ENCODE measurements at places on chromosomes 6 and 20. TPM values are rescaled to one million over a fixed set of nuclear protein-coding genes. Genes with fewer than 3 reads are reported as not detected.
A peak's percentile ranks its signal among the peaks of the same experiment; 100 is the strongest.

- DNase-seq: no peak
Measured at GRCh38 chr20:48474022-48474421, 353.8 kb downstream of the PREX1 start.

DNA sequence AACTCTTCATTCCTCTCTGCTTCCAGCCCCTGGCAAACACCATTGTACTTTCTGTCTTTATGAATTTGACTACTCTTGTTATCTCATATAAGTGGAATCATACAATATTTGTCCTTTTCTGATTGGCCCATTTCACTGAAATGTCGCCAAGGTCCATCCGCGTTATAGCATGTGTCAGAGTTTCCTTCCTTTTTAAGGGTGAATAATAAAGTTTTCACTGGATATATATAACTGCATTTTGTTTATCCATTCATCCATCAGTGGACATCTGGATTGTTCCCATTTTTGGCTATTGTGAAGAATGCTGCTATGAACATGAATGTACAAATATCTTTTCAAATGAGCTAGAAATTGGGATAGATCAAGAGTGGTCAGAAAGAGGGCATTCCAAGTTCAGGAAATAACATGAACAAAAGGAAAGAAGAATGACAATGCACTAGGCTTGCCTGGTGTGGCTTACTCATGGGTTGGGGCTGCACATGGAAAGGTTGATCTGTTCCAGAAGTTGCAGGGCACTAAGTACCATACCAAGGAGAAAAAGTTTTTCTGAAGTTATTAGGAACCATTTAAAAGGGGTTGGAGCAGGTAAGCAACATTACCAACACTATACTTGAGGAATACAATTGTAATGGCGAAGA, 10.0 kb upstream of the L3MBTL3 start:
- no peak for DNase-seq

DNA sequence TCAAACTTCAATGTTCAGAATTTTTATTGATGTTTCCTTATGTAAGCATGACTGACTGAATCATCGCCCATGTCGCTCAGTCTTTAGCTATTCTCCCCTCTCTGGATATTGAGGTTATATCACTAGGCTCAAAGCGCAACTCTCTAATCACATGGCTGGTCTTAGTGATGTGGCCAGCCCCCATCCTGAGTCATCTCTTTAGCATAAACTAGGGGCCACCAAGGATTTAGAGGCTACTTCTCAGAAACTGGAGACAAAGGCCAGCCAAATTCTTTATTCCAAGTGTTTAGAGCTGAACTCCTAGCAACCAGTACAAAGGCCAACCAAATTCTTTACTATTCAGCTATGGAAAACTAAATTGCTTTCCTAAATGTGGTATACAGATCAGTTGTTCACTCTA, 61.4 kb downstream of the FAM135A start:
- no peak for DNase-seq

DNA sequence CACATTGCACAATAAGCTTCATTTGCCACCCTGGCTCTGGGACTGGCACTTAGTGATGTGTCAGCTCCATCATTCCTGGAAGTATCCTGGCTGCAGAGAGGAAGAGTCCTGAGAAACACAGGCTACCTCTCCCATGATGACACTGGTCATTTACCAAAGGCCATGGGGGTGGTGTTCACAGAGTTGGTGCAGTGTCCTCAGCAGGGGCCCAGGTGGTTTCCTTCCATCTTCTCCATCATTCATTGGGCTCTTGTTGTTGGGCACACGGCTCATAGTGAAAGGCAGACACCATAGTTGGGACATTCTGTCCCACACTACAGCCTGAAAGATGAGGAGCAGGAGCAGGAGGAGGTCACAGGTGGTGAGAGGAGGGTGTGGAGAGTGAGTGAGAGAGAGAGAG, 15.8 kb upstream of the CST1 start:
- no peak for DNase-seq

GRCh38 chr20:47150403-47151152, 205.9 kb downstream of the ZMYND8 start:
- no peak for DNase-seq

DNA sequence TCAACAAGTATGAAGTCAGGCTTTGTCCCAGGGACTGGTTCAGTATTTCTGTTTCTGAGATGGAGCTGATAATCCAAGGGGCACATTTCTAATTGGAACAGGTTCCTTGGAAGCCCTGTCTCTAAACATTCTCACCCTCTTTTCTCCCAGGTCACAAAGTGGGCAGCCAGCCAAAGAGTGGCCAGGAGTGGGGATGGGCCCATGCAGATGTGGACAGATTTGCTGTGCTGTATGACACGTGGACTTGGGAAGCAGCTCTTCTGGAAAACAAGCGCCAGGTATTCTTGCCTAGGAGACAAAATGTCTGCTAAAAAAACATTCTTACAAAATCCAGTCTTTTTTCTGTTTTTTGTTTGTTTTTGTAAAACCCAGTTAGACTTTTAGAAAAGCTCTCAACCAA, 140.2 kb downstream of the CD164 start:
- no peak for DNase-seq

- DNase-seq: no peak
Measured at GRCh38 chr6:44622555-44622954, 235.0 kb downstream of the CDC5L start.

GRCh38 chr6:43669922-43670622, 17.5 kb downstream of the MRPS18A start:
- no peak for DNase-seq

- peak; percentile 50 for DNase-seq
Measured at GRCh38 chr6:82875573-82876185, 190.0 kb downstream of the UBE3D start.

GRCh38 chr6:422433-423054, 31.0 kb downstream of the IRF4 start:
- peak; percentile 45 for DNase-seq

DNA sequence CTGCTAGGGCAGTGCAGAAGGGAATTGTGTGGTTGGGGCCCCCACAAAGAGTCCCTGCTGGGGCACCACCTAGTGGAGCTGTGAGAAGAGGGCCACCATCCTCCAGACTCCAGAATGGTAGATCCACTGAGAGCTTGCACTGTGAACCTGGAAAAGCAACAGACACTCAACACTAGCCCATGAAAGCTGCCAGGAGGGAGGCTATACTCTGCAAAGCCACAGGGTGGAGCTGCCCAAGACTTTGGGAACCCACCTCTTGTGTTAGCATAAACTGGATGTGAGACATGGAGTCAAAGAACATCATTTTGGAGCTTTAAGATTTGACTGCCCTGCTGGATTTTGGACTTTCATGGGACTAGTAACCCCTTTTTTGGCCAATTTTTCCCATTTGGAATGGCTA, 328.4 kb upstream of the KHDRBS2 start:
- no peak for DNase-seq

GRCh38 chr6:20660534-20660933, 126.3 kb downstream of the CDKAL1 start:
- no peak for DNase-seq

GRCh38 chr6:87237804-87238203, 82.4 kb downstream of the ZNF292 start:
- DNase-seq: no peak

DNA sequence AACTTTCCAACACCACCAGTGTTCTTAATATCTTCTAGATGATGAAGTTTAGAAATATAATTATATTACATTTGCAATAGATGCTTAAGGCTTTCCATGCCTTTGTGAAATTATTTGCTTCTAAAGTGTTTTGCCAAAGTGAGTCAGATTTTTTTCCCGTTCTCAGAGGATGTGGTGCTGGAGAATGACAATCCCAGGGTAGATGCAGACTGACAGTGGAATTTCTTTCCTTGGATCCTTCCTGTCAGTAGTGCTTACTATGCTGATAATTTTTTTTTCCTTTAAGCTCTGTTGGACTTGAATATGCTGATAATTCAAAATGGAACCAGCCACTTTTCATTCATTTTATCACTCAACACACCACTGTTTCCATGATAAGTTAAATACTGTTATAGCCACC, 59.9 kb upstream of the SOX4 start:
- DNase-seq: no peak

- no peak for DNase-seq
Measured at GRCh38 chr20:3121271-3121911, 36.9 kb upstream of the AVP start.

- no peak for DNase-seq
Measured at GRCh38 chr6:118740372-118740771, 89.0 kb upstream of the CEP85L start.

DNA sequence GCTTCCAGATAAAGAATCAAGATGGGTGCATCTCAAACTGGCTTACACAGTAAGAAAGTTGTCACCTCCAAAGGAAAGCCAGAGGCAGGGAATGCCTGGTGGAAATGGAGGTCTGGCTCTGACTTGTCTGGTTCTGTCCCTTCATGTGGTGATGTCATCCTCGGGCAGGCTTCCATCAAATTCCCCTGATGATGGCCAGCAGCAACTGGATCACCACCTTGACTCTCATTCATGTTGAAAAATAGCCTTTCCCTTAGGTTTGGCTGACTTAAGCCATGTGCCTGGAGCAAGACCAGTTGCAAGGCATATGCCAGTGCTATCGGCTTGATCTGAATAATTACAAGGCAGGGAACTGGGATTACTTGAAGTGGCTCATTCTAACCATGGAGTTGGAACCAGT, 28.8 kb downstream of the IMPG1 start:
- no peak for DNase-seq

DNA sequence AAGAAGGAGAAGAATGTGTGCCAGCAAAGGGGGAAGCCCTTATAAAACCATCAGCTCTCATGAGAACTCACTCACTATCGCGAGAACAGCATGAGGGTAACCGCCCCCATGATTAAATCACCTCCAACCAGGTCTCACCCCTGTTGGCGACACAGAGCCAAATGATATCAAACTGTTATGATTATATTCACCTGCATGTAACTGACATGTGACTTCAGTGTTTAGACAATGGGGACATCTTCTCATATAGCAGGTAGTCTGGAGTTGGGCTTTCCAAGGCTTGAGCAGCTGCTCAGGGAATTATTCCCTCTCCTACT, 115.2 kb downstream of the SASH1 start:
- DNase-seq: no peak

DNA sequence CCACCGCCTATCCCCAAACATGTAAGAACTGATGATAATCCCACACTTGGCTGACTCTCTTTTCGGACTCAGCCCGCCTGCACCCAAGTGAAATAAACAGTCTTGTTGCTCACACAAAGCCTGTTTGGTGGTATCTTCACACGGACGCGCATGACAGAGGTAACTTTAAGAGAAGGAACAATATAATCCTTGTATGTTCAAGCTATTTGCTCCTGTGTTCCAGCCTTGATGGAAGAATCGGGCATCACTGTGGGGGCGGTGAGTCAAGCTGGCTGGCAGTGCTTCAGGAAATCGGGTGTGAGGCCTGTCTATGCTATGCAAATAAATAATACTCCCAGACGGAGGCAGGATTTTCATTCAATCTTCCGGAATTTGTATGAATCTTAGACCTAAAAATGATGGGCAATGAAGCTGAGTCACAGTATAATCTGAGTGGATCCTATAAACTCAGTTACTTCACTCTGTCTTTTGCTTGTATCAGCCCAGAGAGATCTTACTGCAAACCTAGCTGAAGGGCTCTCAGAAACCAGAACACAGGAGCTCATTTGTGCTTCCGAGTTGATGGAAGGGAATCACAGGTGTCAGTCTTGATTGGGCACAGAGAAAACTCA, 45.2 kb upstream of the NT5E start:
- no peak for DNase-seq

DNA sequence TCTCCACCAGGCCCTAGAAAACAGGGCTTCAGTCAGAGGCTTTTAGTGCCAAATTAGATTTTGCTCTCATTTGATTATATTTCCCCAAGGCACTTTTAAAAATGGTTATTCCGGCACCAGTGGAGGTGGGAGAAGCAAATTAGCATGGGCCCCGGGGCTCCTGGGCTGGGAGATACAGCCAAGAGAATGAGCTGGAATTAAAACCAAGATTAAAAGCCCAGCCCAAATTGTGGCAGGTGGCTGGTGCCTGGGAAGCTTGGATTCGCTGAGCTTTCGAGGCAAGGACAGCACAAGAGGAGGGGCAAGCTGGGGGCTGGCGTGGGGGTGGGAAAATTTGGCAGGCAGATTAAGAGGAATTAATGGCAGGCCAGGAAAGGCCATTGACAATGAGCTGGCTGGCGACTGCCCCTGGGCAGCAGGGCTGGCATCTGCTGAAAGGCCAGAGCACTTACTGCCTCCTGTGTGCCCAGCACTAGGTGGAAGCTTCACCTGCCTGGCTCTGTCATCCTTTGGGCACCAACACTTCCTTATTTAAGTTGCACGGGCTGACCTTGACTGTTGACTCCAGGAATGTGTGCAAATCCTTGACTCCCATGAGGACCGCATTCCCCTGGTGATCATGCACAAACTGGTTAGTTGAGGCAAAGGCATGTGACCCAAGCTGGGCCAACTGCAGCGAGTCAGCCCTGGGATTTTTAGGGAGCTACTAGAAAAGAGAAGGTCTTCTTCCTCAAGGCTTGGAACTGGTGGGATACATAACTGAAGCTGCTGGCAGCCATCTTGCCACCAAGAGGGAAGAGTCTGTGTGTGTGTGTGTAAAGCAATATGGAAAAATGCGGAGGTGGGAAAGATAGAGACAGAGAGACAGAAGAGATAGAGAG, 76.1 kb downstream of the SULF2 start:
- DNase-seq: no peak

GRCh38 chr6:170129691-170130171, 161.1 kb downstream of the DLL1 start:
- peak; percentile 73 for DNase-seq

DNA sequence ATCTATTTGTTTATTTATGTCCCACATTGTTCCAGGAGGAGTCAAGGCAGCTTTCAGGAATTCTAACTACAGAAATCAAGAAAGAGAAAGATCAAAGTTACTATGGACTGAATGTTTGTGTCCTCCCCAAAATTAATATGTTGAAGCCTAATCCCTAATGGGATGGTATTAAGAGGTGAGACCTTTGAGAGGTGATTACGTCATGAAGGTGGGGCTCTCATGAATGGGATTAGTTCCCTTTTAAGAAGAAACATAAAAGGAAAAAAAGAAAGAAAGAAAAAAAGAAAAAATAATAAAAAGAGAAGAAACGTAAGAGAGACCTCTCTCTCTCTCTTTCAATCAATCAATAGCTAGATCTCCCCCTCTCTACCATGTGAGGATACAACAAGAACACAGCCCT, 44.7 kb upstream of the TOP1 start:
- DNase-seq: no peak

DNA sequence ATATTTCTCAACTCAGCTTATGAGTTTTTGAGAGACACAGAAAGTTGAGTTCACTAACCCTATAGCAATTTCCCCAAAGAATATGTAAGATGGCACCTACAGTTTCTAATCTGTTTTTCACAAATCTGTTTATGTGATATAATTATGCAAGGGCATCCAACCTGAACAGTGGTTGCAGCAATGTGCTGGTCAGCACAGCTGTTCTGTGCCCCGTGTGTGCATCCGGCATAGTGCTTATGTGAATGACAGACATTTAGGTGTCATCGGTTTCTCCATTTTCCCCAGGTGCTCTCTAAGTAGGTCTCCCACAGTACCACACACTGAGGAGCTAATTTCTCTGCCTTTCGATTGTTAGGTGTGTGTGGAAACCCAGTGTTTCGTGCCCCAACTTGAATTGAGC, 7.7 kb upstream of the BACH2 start:
- no peak for DNase-seq

OR2B6 gene
- not detected for polyA plus RNA-seq

HDGFL1 gene
- polyA plus RNA-seq: not detected

LRFN2 gene
- not detected for polyA plus RNA-seq

SIRPG gene
- 0.17 TPM for polyA plus RNA-seq

SLC44A4 gene
- polyA plus RNA-seq: 0.06 TPM

BPIFB3 gene
- not detected for polyA plus RNA-seq

SLC17A9 gene
- polyA plus RNA-seq: 0.09 TPM

ANKEF1 gene
- 7.7 TPM for polyA plus RNA-seq

PTK6 gene
- polyA plus RNA-seq: 28.5 TPM

RGL2 gene
- 33.6 TPM for polyA plus RNA-seq

ECT2L gene
- polyA plus RNA-seq: not detected

GTSF1L gene
- polyA plus RNA-seq: not detected

TBXT gene
- not detected for polyA plus RNA-seq

RAB32 gene
- polyA plus RNA-seq: 73.0 TPM
